Dorsolateral prefrontal cortex (tissue), 122 donors: ENCODE measurements at places on chromosomes 3 and 15. TPM values are rescaled to one million over a fixed set of nuclear protein-coding genes. Genes with fewer than 3 reads are reported as not detected.

ALPK3 gene
- total RNA-seq = 5.1 TPM

BCL2A1 gene
- total RNA-seq = 1.4 TPM

FAM43A gene
- total RNA-seq = 8.6 TPM

NOX5 gene
- total RNA-seq = 0.75 TPM

STAB1 gene
- 22.5 TPM for total RNA-seq

DNA sequence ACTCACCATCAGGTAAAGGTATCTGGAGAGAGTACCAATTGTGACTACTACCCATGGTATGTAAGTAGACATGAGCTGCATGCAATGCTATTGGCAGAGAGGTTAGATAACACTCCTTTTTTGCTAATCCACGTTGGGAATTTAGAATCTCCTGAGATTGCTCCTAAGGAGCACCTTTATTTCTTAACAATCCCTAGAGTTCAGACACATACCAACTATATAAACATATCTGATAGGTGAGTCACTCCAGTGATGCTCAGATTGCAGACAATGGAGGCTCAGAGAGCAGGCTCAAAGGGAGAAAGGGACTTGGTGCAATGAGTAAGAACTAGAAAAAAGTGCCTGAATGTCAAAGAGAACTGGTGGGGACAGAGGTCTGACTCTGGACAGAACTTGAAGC, 47.0 kb upstream of the LRRFIP2 start:
- no peak for DNase-seq

GRCh38 chr3:143337387-143337786, 217.8 kb downstream of the CHST2 start:
- no peak for DNase-seq

DNA sequence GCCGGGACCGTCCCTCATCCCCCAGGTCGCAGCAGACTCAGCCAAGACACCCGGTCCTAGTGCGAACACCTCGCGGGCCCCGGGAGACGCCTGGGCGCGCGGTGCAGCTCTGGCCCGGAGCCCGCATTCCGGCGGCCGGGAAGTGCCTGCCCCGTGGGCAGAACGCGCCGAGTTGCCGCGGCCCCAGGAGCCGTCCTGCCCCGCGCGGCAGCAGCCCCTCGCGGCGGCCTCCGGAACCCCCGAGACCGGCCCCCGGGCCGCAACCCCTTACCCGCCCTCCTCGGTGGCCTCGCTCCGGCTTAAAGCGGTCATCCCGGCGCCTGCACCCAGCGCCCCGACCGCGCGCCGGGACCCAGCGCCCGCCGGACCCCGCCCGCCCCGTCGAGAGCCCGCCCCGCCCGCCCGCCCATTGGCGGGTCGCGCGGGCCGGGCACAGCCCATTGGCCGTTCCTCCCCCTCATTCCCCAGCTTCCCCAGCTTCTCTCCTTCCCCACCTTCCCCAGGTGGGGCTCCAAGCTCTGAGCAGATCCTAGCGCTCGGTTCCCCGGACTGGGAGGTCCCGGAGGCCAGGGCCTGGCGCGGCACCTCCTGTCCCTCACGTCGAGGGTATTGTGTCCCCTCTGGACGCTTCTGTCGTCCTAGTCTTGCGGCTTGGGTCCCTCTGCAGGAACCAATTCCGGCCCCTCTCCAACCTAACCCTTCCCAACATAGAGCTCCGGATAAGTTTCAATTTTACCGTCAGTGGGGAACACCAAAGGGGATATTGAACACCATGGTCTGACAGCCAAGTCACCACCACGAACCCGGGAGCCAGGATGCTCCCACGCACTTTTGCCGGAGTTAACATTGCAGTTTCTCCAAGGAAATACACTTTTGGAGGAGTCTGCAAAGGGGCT, at the start of gene GRAMD2A:
Gene GRAMD2A (minus strand): TSS at position 328 of the 896 bp plus-strand sequence.
- DNase-seq = no peak

- DNase-seq = no peak
Observed at GRCh38 chr3:97232393-97233034, 418.1 kb downstream of the EPHA6 start.

DNA sequence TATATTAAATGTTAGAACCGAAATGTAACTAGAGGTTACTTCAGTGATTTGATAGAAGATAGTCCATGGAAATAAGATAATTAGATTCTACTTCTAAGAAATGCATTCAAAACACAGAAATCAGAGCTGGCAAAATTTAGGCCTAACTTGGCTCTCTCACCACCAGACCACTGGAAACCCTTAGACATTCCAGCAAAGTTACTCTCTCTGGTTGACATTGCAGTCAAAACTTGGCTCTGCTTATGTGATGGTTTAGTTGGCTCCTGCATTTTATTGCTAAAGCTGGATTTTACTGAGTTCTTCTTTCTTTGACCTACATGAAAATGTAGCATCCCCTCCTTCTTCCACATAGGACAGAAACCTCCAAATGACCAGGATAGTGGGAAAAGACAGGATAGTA, 35.4 kb upstream of the CBLB start:
- no peak for DNase-seq

DNA sequence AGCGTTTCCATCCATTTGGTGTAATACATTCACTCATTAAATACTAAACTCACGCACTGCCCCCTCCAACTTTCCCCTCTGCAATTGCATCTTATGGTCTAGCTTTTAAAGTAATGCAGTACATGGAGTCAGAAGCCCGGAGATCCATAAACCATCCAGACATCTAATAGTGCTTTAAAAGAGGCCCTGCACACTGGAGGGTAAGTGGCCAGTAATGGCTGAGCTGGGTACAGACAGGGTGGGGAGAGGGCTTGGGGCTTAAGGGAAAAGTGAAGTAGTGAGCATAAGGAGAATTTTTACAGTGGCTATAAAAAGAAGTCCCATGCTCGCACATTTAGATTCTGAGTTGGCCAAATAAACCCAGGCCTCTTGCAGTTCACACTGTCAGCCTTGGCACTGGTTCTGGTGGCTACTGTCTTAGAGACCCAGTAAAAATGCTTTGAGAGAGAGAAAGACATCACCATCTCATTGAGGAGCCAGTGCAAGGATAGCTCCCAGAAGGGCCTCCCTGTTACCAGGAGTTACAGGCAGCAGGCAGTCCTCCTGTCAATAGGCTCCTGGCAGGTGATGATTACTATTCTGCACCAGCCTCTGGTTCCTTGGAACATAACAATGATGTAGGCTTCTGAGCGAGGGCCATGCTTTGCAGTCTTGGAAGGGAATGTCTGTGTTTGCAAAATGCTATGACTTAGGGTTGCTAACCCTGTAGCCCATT, 112.6 kb upstream of the NEO1 start:
- no peak for DNase-seq
